ENCODE measurements at places on chromosomes 2 and 18. TPM values are rescaled to one million over a fixed set of nuclear protein-coding genes. Genes with fewer than 3 reads are reported as not detected.

The MBD2 gene
- total RNA-seq = 102 TPM

DNA sequence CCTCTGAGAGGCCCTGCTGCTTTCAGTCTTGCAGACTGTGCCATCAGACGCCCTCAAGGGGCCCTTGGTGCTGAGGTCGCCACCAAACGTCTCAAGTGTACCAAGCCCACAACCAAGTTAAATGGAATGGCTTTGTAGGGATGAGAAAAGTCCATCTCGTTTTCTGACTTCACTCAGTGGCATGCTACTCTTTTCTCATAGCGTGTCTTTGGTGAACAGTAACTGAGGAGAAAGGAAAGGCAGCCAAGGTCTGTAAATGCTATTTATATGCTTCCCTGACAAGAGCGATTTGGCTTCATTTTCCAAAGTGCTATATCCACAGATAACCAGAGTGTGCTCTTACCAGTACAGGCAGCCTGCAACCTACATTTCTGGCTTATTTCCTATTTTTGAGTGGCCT, 123.0 kb downstream of the MTX2 start:
- no peak overlapping the region for H3K27ac ChIP-seq
- DNase-seq = no peak
- H3K4me1 ChIP-seq = no peaks in the 10 kb centered on the region
- H3K4me3 ChIP-seq = no peak overlapping the region
- H3K27me3 ChIP-seq = peaks cover 18% of the 10 kb centered on the region

The SLC14A1 gene
- 3.1 TPM for total RNA-seq

DNA sequence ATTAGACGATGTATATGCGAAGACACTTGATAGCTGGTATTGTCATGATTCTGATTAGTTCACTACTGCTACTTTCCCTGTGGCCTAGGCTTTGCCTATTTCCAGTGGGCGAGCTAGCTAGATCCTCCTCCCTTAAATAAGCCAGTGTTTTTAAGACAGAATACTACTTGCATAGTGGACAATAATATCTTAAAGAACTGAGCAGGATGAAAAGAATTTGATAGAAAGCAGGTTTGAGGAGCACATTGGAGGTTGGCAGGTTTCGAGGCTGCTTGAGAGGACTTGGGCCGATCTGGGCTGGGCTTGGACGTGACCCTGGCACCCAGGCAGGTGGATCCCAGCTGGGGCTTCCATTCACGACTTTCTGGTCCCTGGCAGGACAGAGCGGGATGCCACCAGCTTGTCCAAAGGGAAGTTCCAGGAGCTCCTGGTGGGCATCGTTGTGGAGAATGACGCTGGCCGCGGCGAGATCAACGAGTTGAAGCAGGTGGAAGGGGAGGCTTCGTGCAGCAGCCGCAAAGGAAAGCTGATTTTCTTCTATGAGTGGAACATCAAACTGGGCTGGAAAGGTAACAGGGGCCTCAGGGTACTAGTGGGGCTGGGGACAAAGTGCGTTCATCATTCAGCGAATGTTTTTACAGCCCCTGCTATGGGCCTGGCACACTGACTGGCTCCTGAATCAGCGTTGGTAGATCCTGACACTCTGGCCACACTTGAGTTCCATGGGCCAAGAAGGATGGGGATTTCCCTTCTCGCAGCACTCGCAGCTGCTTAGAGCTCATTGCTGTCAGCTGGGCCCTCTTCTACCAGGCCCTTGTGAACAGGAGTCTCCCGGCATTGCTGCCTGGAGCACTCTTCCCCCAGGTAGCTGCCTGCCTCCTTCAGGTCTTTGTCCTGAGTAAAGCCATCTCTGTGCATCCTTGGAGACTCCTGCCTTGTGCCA, 16.9 kb downstream of the C2orf74 start:
- H3K36me3 ChIP-seq = peaks cover 52% of the 10 kb centered on the region
- H3K4me1 ChIP-seq = peaks cover 57% of the 10 kb centered on the region
- peak; percentile 30 for DNase-seq
- no peaks in the 10 kb centered on the region for H3K27me3 ChIP-seq

DNA sequence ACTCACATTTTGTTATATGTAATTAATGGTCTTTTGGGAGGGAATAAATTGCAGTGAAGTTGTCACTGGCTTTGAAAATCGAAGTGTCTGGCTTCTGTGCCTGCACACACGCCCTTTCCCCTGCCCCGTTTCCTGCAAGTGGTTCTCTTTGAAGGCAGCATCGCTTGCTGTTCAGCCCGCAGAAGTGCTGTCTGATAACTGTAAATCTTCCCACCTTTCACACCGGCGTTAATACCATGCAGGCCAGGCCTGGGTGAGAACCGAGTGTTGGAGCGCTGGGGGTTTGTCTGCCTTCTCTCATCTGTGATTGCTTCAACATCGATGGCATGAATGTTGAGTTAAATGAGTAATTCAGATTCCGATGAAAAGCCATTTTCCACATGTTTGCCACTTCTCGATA, 37.9 kb upstream of the RPL31 start:
- no peak overlapping the region for H3K4me3 ChIP-seq
- H3K27ac ChIP-seq = no peak overlapping the region
- no peaks in the 10 kb centered on the region for H3K36me3 ChIP-seq
- H3K4me1 ChIP-seq = peaks cover 8% of the 10 kb centered on the region

DNA sequence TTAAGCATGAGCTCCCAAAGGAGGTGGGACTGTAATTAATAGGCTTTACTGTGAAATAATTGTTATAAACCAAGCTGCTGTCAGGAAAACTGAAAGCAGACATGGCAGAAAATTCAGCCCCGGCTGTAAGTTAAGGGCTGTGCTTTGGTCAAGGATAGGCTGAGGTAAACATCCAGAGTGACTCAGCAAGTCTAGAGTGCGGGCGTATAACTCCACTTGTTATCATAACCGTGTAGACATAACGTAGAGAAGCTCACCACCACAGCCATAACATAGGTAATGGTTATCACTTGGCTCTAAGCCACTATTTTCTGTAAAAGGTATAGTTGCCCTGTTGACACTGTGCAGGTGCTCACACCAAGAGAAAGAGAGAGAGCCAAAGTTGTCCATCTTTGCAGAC, 316.8 kb downstream of the DCDC2C start:
- no peak overlapping the region for H3K27ac ChIP-seq
- H3K36me3 ChIP-seq = no peaks in the 10 kb centered on the region
- H3K27me3 ChIP-seq = no peaks in the 10 kb centered on the region
- H3K4me3 ChIP-seq = no peak overlapping the region
- H3K4me1 ChIP-seq = no peaks in the 10 kb centered on the region

The SPDYA gene
- 1.3 TPM for total RNA-seq

DNA sequence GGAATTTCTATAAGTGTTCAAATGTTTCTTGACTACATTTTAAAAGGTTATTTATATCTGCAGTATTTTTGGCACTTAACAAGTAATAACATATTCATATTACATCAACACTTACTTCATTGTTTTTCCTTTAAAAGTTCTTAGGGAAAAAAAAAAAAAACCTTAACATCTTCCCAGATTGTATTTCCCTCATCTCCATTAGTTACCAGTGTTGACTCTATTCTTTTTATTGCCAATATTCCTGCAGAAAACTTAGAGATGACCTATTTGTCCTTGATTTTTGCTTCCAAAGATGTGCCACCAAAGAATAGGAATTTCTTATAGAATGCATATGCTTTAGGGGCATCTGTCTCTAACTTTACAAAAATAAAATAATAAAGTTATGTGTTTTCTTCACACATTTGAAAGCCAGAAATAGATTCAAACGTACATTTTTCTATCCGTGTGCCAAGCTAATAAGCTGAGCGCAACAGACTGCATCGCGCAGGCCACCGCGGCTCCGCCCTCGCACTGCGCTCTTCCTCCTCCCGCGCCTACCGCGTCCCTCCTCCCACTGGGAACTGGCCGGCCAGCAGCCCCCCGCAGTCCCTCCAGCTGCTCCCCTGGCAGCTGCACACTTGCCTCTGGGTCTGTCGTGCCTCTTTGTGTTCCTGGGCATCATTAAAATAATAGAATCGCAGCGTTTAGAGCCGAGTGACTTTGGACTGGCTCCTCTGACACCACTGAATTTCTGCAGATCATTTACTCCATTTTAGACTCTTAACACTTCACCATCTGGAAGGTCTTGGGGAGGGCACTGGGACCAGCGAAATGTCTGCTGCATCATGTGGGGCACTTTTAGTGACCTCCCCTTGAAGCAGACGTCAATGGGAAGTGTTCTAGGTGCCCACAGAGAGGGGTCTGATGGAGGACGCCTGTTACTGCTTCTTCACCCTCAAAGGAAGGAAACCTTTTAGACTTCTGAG, 21.2 kb upstream of the NAB1 start:
- H3K4me3 ChIP-seq = peak overlapping the region; percentile 75
- H3K4me1 ChIP-seq = peaks cover 19% of the 10 kb centered on the region
- H3K27ac ChIP-seq = peak overlapping the region; percentile 39
- peak; percentile 35 for DNase-seq
- H3K36me3 ChIP-seq = no peaks in the 10 kb centered on the region

DNA sequence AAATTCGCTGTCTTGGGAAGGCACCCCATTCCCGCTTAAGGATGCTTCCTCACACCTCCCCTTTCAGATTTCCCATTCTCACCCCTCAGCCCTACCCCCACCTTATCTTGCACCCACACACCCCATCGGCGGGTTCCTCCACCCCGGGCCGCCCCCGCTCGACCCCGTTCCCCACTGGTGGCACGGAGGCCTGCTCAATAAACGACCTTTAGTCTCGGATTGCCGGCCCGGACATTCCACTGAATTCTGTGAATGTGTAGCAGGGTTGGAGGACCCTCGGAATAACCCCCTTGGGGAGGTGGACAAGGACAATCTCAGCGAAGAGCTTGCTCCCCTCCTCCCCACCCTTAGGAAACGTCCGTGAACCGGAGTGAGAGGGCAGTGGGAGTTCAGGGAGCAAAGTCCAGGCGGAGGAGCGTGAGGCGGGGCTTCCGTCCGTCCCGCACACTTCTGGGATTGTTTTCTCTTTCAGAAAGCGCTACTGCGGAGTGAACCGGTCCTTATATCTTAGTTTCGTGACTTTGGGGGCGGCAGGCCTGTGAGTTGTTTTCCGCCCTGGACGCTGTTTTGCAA, 2.8 kb upstream of the LBX2 start:
- peaks cover 31% of the 10 kb centered on the region for H3K36me3 ChIP-seq
- H3K4me1 ChIP-seq = peaks cover 47% of the 10 kb centered on the region
- no peak for DNase-seq
- H3K27me3 ChIP-seq = peaks cover 60% of the 10 kb centered on the region

DNA sequence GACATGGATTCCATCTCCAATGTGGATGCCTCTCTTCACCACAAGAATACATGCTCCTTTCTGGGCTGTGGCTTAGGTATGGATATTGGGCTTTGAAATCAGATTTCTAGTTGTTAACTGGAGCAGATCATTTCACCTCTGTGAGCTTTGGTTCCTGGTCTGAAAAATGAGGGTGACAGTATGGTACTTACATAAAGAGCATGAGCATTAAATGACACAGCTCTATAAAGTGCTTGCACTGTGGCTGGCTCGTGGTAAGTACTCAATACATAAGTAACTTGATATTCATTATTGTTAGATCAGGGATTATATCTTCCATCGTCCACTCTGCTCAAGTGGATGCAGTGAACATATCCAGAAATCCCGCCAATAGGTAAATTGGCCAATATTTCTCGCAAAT, 33.4 kb downstream of the ARHGAP25 start:
- peak overlapping the region; percentile 68 for H3K4me3 ChIP-seq
- H3K36me3 ChIP-seq = peaks cover 30% of the 10 kb centered on the region
- no peak for DNase-seq
- H3K27ac ChIP-seq = peak overlapping the region; percentile 99

The SNTG2 gene
- 3.2 TPM for total RNA-seq

- H3K36me3 ChIP-seq = no peaks in the 10 kb centered on the region
- H3K4me3 ChIP-seq = no peak overlapping the region
- no peak overlapping the region for H3K27ac ChIP-seq
- no peak for DNase-seq
- no peaks in the 10 kb centered on the region for H3K4me1 ChIP-seq
Observed at GRCh38 chr18:45444040-45444439, 171.2 kb upstream of the SLC14A2 start.
